Subcutaneous preadipocyte (primary cell): ENCODE measurements at places on chromosomes 1 and 21. TPM values are rescaled to one million over a fixed set of nuclear protein-coding genes. Genes with fewer than 3 reads are reported as not detected.

Gene ADAMTS1
- 96.3 and 97.4 TPM in 2 replicates for total RNA-seq

Gene CRP
- total RNA-seq = not detected in 2 replicates

Gene CA14
- total RNA-seq = not detected in 2 replicates

Gene TUFT1
- total RNA-seq = 1.1 and 2.0 TPM in 2 replicates

Gene PYGO2
- total RNA-seq = 12.5 and 14.7 TPM in 2 replicates

Gene PTGFR
- total RNA-seq = 16.4 and 66.5 TPM in 2 replicates

Gene AADACL3
- total RNA-seq = not detected in 2 replicates

Gene OLFML3
- total RNA-seq = 19.8 and 22.7 TPM in 2 replicates

Gene TBCE
- total RNA-seq = 21.7 and 29.3 TPM in 2 replicates

Gene TIAM1
- total RNA-seq = 18.4 and 28.3 TPM in 2 replicates

Gene AIRE
- total RNA-seq = not detected in 2 replicates

Gene MCOLN3
- 4.8 and 6.3 TPM in 2 replicates for total RNA-seq

Gene PADI1
- total RNA-seq = not detected in 2 replicates

Gene SAMD13
- 0.73 and 1.4 TPM in 2 replicates for total RNA-seq

Gene CD1D
- 0.37 and 0.39 TPM in 2 replicates for total RNA-seq

Gene TINAGL1
- total RNA-seq = 0.37 and 0.39 TPM in 2 replicates

Gene CFAP107
- total RNA-seq = not detected in 2 replicates

Gene FMOD
- total RNA-seq = 0.59 and 3.3 TPM in 2 replicates

Gene CAMK1G
- total RNA-seq = under 0.01 TPM in 1 of 2 replicates, not detected in the other

Gene FOXD2
- under 0.01 and 0.20 TPM in 2 replicates for total RNA-seq

Gene FOXD3
- total RNA-seq = not detected in 2 replicates

Gene B3GALNT2
- 33.1 and 57.3 TPM in 2 replicates for total RNA-seq

Gene RNF186
- not detected in 2 replicates for total RNA-seq

Gene CYYR1
- 0.20 TPM in 1 of 2 replicates, not detected in the other for total RNA-seq

Gene CRNN
- total RNA-seq = not detected in 2 replicates

Gene RGSL1
- total RNA-seq = not detected in 2 replicates
